ENCODE measurements at places on chromosomes 5 and 9.

GRCh38 chr9:138022756-138023393 is 145.3 kb downstream of the CACNA1B start:
- no peak for DNase-seq

DNA sequence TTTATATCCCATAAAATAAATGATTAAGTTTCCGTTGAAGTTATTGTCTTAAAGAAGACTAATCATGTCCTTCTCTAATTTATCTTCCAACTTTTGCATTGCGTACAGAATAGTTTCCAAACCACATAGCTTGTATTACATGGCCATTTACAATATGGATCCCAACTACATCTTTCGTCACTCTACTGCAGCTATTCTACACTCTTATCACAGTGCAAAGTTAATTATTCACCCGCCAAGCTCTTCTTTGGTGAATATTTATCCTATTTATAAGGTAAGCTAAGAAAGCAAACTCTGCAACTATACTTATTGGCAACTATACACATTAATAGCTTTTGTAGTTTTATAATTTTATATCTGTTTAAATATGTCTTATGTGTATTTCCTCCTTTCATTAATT is 75.9 kb upstream of the ADAMTS19 start:
- no peak for DNase-seq

GRCh38 chr5:153991168-153991567 is 47.5 kb downstream of the FAM114A2 start:
- no peak for DNase-seq

- no peak for DNase-seq
These were observed 197.4 kb downstream of the GAS1 start for GRCh38 chr9:86749894-86750255.

DNA sequence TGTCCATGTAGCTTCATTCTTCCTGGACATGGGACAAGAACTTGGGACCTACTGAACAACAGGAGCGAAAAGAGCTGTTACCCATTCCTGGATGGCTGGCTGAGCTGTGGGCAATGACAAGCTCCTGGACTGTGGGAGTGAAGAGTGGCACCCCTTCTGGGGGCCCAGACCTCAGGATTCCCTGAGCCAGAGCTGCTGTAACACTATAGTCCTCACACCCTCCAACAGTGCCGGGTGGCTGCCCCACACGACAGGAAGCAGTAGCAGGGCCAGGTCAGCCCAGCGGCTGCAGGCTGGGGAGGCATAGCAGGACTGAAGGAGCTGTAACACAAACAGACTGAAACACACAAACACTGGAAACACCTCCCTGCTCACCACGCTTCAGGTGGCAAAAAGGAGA is 169.7 kb upstream of the IRX2 start:
- DNase-seq = no peak

DNA sequence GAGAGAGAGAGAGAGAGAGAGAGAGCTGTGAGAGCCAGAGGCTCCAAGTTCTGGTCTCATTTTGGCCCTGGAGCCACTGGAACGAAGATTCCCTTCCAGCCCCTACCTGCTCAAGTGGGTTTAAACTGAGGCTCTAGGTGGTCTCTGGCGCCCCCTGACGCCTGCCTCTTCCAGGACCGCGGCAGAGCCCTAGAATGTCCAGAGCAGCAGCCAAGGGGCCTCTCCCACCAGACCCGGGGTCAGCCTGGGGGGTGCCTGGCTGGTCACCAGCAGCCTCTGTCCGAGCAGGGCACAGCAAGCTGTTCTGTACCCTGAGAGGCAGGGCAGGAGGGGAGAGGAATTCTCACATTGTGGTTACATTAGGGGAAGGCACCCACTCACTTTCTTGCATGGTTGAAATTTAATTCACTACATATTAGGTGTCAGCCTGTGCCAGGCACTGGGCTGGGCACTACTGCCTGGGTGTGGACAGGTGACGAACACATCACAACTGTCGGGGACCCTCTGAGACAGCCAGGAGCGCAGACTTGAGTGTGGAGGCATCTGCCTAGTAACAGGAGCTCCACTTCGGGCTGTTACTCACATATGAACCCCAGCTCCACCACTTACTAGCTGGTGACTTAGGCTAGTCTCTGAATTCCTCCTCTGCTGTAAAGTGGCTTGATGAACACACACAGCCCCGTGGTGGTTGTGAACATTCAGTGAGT is 44.5 kb downstream of the AMBP start:
- DNase-seq = no peak

- DNase-seq = no peak
These were observed 115.3 kb upstream of the BNC2 start for GRCh38 chr9:16985559-16986348.

GRCh38 chr9:133371261-133371711 is 4.6 kb downstream of the SURF4 start:
- peak; percentile 68 for DNase-seq

- no peak for DNase-seq
These were observed 841 bp upstream of the NINJ1 start for GRCh38 chr9:93134740-93135444.

DNA sequence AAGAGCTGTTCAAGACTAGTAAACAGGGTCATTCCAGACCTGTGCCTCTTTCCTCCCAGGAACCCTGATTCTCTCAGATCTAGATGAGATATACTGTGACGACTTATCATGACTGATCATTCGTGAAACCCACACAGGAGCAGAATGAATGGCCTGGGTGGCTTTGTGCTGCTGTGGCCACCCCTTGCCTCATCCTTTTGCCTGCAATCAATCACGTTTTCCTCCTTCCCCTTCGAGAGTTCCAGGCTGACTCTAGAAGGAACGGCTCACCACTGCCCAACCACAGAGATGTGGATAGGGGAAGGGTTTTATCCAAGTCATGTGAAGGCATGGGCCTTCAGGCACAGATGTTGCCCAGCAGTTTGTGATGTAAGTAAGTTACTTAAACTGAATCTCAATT is 5.8 kb downstream of the ANXA6 start:
- DNase-seq = peak; percentile 58

DNA sequence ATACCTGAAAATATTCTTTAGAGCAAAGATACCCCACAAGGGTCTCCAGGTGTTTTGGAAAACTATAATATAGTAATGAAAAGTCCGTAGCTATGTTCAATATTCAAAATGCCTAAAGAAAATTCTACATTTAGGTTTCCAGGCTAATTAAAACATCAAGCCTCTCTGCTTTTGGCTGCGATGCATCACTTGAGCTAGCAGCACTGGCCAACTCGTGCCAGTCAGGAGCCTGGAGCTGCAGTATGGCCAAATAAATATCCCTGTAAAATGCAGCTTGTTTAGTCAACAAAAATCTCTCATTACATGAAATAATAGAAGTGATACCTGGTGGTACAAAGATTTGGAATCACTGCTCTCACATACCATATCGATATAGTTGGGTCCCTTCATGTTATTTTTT is 181.1 kb downstream of the ELAVL2 start:
- DNase-seq = no peak

DNA sequence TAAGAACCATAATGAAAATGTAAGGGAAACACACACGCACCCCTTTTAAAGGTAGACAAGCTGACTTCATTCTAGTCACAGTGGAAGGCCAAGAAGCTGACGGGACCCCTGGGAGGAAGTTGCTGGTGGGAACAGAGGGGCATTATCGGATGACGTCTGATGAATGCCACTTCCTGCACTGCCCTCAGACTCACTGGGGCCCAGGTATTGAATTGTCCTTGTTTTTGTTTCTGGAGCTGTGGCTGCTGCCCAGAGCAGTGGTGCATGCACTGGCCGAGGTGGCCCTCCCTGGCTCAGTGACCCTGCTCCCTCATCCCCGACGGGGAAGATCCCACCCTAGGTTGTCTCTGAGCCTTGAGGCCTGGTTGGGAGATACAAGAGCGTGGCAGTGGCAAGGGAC is 15.3 kb upstream of the RPL26L1 start:
- DNase-seq = no peak

GRCh38 chr5:172616136-172616535 is 24.9 kb upstream of the NEURL1B start:
- DNase-seq = no peak

GRCh38 chr5:149518620-149519019 is 32.6 kb downstream of the CSNK1A1 start:
- no peak for DNase-seq

DNA sequence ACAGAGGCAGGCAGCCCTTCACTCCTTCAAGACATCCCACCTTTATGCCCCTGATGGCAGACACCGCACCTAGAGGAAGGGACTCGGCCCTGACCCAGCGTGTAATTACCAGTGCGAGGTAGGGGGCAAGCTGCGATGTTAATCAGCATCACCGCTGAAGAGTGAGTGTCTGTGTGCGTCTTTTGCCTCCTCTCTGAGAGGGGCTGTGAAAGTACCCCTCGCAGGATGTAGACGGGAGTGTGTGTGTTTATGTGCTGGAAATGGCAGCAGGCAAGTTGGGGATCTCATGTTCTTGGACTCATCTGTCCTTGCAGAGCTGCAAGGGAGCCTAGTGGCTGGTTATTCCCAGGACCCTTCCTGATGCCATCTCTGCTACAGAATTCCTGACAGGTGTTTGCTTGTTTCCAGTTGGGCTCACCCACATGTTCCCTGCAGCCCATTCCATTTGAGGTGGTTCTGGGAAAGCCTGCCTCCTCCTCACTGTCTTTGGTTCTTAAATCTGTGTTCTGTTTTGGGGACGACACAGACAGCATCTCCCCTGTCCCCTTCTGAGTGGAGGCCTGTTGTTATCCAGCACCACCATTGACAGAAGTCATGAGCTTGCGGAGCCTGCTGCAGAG is 70.5 kb downstream of the ZNF618 start:
- DNase-seq = no peak

- DNase-seq = no peak
These were observed 587.3 kb downstream of the ANXA1 start for GRCh38 chr9:73738741-73739530.

DNA sequence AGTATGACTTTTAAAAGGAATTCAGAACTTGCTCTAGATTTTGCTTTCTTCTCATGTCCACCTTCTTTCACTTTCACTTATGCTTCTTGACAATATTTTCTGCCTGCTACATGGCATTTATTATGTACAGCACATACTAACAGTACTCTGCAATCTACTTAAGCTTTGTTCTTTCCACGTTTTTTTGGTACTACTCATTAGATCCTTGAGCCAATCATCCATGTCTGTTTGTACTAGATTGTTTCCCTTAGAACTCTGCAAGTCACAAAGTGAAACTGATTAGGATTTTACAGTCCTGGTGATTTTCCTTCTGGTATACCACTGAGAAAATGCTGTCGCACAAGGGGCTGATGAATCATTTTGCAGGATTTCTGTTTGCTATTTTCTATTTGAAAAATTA is 78.3 kb downstream of the PARP8 start:
- no peak for DNase-seq

DNA sequence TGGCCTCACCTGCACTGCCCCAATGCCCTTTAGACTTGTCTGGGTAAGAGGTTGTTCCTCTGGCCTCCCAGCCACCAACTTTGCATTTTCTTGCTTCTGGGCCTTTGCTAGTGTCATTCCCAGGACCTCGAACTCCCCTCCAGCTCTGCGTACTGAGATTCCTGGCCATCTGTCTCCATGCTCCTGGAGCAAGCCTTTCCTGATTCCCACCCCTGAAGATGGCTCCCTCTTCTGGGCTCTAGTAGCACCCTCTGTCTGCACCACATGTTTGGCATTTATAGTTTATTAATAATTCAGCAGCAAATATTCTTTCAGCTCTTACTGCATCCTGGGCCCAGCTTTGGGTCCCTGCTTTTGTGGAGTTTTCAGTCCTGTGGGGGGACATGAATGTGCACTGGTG is 14.9 kb downstream of the FAM163B start:
- no peak for DNase-seq

- no peak for DNase-seq
These were observed 249.2 kb upstream of the POU5F2 start for GRCh38 chr5:93990504-93991070.

DNA sequence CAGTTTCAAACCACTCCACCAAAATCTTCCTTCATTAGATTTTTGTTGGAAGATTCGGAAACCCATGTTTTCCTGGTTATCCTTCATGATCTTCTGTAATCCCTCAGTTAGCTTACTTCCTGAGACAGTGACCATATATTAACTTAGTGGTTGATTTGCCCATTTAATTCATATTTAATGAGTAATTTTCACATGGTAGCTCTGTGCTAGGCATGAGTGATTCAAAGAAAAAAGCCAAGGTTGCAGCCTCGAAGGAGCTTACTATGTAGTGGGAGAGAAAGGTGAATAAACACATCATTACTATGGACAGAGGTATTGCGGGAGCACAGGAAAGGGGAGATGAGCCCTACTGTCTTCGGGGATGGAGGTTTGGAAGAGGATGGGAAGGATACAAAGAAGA is 158.5 kb downstream of the TLE1 start:
- DNase-seq = no peak

GRCh38 chr5:133644000-133644865 is 31.9 kb upstream of the FSTL4 start:
- no peak for DNase-seq

GRCh38 chr9:113976915-113977314 is 100.8 kb downstream of the ZNF618 start:
- no peak for DNase-seq

- no peak for DNase-seq
These were observed 93.3 kb downstream of the NIPBL start for GRCh38 chr5:36969700-36970395.

- no peak for DNase-seq
These were observed 16.2 kb downstream of the TJP2 start for GRCh38 chr9:69190086-69190862.

- no peak for DNase-seq
These were observed 16.4 kb upstream of the FCN2 start for GRCh38 chr9:134863941-134864820.

DNA sequence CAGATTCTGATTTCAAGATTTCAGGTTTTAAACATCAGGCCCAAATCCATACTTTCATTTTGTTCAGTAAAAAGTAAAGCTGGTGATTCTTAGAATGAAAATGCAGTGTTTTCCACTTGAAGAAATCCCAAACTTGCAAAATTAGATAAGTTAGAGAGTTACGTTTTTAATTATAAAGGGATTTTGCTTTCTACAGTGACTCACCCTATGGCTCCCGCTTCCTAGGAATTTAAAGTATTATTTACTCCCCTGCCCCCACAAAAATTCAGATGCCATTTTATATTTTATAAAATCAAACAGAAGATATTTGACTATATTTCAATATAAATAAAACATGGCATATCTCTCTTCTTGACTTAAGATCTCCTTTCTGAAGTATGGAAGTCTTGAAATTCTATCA is 402.9 kb downstream of the ZSWIM6 start:
- no peak for DNase-seq

- no peak for DNase-seq
These were observed 41.9 kb downstream of the NEK6 start for GRCh38 chr9:124299515-124300090.

GRCh38 chr9:16571127-16571802 is 299.2 kb downstream of the BNC2 start:
- DNase-seq = no peak

DNA sequence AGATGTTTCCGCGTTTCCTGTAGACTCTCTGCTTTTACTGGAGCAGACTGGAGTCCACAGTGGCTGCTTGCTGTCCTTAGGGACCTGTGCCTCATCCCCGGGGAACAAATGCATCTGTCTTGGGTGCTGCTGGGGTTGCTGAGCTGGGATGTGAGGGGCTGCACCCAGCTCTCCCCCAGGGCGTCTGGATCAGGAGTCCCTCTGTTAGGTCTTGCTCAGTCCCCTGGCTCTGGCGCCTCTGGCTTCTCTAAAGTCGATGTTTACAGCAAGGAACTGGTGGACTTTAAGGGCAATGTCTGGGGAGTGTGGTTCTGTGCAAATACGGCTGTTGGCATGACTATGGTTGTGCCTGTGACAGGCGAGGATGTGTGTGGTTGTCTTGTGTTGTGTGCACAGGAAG is 91.4 kb downstream of the CACNA1B start:
- no peak for DNase-seq

Data from stimulated activated CD4-positive, alpha-beta T cell treated with anti-CD3 and anti-CD28 coated beads, Interleukin-2, amount 100 ng/mL, for 48 hours (primary cell).